CD14-positive monocyte (primary cell): ENCODE measurements at places on chromosomes 12 and 14. TPM values are rescaled to one million over a fixed set of nuclear protein-coding genes. Genes with fewer than 3 reads are reported as not detected.
A peak's percentile ranks its signal among the peaks of the same experiment; 100 is the strongest.

The NOVA1 gene
- not detected for polyA plus RNA-seq

The DNAI7 gene
- polyA plus RNA-seq: not detected

DNA sequence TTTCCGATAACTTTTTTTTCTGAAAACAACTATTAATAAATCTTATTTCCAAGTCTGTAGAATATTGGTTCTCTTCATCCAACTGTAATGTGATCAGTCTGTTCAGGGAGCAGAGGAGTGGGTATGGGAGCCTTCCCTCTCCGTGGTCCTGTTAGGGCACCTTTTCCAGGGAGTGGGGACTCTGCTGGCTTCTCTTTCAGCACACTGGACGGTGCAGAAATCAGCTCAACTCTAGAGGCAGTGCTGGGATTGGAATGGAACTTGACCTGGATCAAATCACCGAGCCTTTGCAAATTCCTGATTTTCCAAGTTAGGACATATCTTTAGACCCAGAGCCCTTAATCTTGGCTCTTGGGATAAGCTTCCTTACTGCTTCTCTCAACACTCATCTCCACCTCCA is 630.4 kb downstream of the DIO2 start:
- DNase-seq: no peak

The FGF6 gene
- polyA plus RNA-seq: not detected

GRCh38 chr12:47983541-47984115 is 20.2 kb downstream of the TMEM106C start:
- no peak for DNase-seq

The HELB gene
- polyA plus RNA-seq: 3.0 TPM

The KRT77 gene
- not detected in 2 replicates for polyA plus RNA-seq

The BATF gene
- 20.9 TPM for polyA plus RNA-seq

- no peak for DNase-seq
Measured at GRCh38 chr12:39125566-39125965, 220.2 kb upstream of the CPNE8 start.

DNA sequence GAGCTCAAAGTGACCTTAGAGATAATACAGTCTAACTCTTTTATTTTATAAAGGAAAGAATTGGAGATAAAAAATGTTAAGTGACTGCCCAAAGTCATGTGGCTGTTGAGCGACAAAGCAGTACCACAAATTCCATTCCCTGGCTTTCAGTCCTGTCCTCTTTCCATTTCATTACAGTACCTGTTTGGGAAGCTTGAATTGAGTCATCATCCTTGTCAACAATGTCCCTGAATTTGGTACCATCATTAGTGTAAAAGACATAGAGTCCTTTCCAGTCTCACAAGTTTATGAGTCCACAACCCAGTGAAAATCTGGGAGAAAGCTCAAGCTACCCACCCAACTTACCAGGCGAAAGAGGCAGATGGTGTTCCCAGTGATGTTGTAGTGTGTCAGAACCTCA is 3.8 kb downstream of the ERP27 start:
- DNase-seq: no peak

GRCh38 chr12:116062698-116063097 is 214.8 kb downstream of the MED13L start:
- no peak for DNase-seq

The OVCH1 gene
- polyA plus RNA-seq: not detected

The LRTM2 gene
- not detected for polyA plus RNA-seq

DNA sequence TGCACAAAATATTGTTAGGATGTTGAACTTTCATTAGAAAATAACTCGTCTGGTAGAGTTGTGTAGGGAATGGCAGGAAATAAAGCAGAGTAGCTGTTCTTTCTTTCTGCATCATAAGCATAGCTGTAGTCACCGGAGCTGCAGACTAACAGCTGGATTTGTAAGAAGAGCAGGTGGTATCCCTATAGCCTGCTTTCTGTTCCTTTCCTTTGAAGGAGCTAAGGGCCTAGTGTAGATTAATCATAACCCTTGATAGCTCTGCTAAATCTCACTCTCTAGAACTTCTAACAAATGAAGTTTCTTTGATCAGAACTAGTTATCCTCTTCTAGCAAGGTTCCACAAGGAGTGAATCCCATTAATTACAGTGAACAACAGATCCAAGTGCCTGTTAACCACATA is 3.5 kb downstream of the LMO3 start:
- no peak for DNase-seq

The SERPINA10 gene
- polyA plus RNA-seq: not detected

DNA sequence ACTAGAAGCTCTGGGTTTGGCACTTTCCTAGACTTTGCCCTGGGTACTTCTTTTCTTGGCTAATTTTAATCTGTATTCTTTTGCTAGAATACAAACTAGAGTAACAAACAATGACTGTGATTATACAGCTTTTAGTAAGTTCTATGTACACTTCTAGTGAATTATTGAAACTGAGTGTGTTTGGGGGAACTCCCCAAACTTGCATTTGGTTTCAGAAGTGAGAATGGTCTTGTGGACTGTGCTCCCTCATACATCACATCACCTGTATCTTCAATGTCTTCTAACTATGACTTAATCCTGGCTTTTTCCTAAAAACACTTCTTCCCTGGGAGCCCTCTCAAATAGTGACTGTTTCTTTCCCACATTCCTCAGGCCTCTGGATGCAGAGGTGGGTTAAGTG is 23.6 kb upstream of the SSTR1 start:
- no peak for DNase-seq

The ADCY4 gene
- 5.1 and 11.9 TPM in 2 replicates for polyA plus RNA-seq

GRCh38 chr12:5945071-5946008 is at the start of gene ANO2:
Gene ANO2 (minus strand): TSS chr12:5945259. CDS start chr12:5945217, 42 bp downstream.
- DNase-seq: no peak

- peak; percentile 97 for DNase-seq
Measured at GRCh38 chr12:122752464-122753318, at the start of gene DENR. Gene DENR (plus strand): TSS chr12:122752824. CDS start chr12:122753702, 878 bp downstream.

DNA sequence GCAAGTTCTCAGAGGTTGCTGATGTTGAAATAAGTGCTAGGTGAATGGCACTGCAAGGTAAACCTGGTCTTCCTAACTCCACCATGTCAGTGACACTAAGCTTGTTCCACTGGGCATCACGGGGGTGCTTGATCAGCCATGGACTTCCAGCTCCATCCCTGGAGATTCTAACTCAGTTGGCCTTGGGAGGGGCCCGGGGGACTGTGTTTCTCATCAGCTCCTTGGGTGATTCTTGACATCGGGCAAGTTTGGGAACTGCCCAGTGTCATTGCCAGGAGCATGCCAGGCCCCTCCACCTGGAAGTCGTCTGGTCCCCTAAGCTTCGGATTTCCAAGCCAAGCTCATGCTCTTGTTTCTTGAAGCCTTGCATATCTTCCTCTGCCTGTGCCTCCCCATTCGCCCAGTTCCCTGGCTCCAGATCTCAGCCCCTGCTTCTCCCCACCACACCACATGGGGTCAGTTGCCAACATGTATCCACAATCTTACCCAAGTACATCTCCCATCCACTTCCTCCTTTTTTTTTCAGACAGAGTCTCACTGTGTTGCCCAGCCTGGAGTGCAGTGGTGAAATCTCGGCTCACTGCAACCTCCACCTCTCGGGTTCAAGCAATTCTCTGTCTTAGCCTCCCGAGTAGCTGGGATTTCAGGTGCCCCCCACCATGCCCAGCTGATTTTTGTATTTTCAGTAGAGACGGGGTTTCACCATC is 30.7 kb upstream of the RFLNA start:
- DNase-seq: no peak

DNA sequence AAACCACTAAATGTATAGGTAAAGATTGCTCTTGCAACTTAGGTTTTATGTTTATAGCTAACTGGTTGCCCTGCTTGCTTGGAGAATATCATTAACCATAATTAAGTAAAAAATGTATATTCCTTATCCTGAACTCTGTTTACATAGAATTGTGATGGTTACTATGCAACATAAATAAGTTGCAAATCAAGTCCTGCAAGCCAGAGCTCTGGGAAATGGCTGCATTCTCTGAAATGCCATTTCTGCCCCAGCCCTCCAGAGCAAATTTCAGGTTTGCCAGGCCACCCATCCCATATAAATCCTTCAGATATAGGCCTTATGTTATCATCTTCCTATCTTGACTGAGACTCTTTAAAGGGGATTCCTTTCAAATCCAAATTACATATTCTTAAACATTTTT is 118.4 kb upstream of the MYF6 start:
- DNase-seq: no peak

The MNAT1 gene
- 2.3 and 4.1 TPM in 2 replicates for polyA plus RNA-seq

The ACSS3 gene
- polyA plus RNA-seq: 0.16 and 0.27 TPM in 2 replicates
